ENCODE measurements at places on chromosomes 1 and 21. TPM values are rescaled to one million over a fixed set of nuclear protein-coding genes. Genes with fewer than 3 reads are reported as not detected.

DNA sequence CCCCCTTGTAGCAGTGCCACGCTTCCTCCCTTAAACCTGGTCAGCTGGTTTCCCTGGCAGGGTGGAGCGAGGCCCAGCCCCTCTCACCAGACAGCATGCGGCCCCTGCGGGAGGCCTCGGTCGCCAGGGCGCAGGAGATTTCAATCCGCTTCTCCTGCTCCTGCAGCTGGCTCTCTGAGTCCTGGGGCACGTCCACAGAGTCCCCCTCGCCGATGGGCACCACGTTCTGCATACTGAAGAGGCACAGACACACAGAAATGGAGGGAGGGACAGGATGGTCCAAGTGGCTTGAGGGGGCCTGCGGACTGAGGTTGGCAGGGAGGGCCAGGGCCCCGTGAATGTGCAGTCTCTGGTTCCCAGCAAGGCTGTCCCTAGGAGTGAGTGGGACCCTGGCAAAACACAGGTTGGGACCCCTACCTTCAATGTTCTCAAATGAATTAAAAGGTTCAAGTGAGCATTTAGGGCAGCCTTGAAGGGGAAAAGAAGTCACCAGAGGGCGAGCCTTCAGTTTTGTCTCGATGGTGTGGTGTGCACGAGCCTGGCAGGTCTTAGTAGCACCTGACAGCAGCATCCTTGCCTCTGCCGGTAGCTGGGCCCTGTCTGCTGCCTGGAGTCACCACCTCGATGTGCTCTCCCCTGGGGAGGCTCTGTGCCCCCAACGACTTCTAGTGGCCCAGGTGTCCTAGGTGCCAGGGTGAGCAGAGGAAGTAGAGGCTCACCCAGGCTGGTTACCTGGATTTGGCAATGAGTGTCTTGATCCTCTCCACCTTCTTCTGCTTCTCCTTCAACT lies 14.4 kb upstream of the GOLT1A start:
- DNase-seq, result no peak

DNA sequence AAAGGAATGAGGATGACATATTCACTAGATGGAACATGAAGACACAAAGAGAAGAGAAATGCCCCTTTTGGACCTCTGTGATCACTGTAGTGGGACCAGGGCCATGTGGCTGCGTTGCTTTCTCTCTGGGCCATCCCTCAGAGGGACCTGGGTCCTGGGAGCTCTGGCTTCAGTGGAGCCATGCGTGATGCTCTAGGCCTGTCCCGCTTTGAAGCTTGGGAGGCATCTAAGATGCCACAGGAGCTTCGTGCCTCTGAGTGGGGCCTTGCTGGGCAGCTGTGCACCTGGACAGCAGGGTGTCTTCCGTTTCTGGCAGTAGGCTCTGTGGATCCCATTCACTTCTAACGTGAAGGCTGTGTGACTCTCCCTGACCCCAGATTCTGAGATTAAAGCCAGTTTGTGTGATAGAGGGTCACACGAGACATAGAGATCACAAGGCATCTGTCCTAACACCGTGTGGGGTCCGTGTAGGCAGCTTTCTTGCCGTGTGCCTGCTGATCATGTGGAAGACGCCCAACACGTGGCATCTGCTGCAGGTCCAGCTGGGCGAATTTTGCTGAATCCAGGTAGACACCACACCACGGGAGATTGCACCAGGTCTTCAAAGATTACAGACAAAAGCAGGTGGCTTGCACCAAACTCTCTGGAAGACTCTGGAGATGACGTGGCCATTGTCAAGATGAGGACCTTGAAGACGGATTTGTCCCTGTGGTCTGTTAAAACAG lies 17.2 kb upstream of the PRSS38 start:
- no peak for DNase-seq

- no peak for DNase-seq
Observed at GRCh38 chr1:158838660-158839059, 7.5 kb downstream of the MNDA start.

GRCh38 chr1:192159014-192159413 lies 752 bp downstream of the RGS18 start:
- DNase-seq, result no peak

GRCh38 chr1:24970399-24970753 lies 40.3 kb upstream of the RUNX3 start:
- DNase-seq, result peak; percentile 48

DNA sequence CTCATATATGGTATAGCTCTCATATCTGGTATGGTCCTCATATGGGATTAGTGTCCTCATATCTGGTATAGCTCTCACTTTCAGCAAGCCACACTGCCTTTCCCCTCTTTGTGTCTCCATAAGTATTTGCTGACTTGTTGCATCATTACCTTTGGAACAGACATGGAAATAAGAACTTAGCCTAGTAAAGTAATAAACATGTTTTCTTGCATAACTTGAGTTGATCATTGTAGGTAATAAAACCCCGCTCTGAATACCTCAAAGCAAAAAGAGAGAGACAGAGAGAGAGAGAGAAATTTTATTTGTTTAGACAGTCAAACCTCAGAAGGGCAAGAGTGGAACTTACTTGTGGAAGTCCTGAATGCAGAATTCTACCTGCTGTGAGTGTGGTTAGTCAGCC lies 170.3 kb downstream of the GREM2 start:
- DNase-seq, result no peak

GRCh38 chr1:90919900-90920299 lies 101.9 kb downstream of the ZNF644 start:
- DNase-seq, result no peak

DNA sequence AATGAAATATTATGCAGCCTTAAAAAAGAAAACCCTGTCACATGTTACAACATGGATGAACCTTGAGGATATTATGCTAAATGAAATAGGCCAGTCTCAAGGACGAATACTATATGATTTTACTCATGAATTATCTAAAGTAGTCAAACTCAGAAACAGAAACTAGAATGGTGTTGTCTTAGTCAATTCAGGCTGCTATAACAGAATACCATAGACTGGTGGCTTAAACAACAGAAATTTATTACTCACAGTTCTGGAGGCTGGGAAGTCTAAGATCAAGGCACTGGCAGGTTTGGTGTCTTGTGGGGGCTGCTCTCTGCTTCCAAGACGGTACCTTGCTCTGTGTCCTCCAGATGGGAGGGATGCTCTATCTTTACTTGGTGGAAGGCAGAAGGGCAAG lies 113.8 kb upstream of the DNAH14 start:
- DNase-seq, result no peak

- no peak for DNase-seq
Observed at GRCh38 chr1:204760757-204761156, 75.2 kb upstream of the LRRN2 start.

DNA sequence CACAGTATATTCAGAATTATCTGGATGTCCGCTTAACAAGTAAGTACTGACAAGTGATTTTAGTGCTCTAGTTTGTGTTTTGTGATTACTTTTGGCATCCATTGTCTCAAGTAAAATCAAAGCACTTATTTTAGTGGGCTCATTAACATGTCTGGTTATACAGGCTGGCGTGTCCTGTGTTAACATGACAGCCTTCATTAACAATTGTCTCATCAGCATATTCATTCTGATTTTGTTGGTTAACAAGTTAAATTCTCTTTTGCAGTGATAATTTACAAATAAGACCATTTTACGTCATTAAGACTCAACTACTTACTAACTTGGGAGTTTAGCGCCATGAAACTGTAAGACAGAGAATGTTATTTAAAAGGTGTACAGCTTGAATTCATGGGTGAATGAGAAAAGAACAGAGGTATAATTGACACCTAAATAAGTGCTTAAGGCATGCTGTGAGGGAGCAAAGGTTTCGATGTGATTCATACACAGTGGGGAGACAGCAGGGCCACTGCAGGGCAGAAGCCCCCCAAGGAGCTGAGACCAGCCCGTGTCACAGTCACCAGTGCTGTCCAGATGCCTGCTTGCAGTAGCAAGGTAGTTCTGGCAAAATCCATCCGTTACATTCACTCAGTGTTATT lies 22.4 kb downstream of the TAF5L start:
- DNase-seq, result no peak

DNA sequence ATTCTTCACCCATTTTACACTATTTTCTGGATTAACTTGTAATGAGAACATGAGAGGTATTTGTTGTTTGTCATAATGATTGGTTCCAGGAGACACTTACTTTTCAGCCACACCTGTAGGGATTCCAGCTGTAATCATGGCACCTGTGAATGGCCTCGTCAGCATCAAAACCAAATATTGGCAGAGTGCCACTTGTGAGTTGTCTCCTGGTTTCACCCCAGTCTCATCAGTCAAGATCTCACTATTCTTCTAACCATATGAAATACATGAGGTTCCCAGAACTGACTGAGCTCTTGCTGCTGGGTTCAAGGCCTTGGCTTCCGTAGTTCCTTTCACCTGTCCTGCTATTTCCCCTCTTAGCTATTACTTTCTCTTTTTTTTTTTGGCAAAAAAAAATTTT lies 246.6 kb upstream of the ADGRL2 start:
- DNase-seq, result no peak

- no peak for DNase-seq
Observed at GRCh38 chr1:44860331-44860730, 17.3 kb upstream of the PTCH2 start.

DNA sequence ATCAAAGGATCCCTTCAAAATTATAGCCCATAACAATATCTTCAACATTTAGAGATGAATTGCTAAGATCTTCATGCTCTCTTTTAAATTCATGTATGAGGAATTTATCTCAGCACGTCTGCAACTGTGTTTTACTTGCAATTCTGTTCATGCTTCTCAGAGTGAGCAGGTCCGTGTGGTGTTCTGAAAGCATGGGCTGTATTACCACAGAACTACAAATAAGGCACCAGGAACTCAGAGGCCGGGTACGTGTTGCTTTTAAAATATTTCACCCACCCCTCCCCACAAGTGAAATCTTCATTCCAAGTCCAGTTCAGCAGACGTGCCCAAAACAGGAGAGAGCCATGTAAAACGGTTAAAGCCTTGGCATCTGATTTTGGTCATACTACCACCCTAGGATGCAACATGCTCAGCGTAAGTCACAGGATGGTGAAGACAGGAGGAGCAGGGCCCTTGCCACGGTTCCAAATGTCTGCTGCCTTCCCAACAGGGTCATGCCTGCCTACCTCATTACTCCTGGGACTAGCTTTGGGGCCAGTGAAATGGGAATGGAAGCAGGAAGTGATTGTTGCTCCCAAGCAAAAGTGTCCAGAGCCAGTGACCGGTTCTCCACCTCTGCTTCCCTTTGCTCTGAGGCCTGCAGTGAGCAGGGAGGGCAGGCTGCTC lies 133.7 kb downstream of the PTPN14 start:
- DNase-seq, result no peak

The OLFML2B gene
- total RNA-seq, result not detected

The GPX7 gene
- 21.5 TPM for total RNA-seq

The FAM72B gene
- total RNA-seq, result 28.6 TPM

The GSTM3 gene
- 40.8 TPM for total RNA-seq

The MAP1LC3C gene
- total RNA-seq, result not detected

The ATP5IF1 gene
- 169 TPM for total RNA-seq

Measured in activated CD8-positive, alpha-beta T cell treated with anti-CD3 and anti-CD28 coated beads for 36 hours (primary cell).